ENCODE measurements at places on chromosomes 6 and 20.

DNA sequence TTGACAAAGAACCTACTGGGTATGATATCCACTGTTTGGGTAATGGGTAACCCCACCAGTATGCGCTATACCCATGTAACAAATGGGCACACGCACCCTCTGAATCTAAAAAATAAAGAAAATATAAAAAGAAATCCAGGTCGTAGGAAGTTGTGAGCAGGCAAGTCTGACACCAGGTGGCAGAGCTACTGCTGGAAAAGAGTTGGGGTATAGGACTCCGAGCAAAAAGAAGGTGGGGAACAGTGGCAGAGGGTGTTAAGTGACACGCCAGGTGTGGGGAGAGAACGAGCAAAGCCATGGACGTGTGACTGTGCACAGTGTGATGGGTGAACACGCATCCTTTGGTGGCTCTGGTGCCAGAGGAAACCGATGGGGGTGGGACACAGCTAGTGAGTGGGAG, 46.7 kb downstream of the NOX3 start:
- DNase-seq = no peak

DNA sequence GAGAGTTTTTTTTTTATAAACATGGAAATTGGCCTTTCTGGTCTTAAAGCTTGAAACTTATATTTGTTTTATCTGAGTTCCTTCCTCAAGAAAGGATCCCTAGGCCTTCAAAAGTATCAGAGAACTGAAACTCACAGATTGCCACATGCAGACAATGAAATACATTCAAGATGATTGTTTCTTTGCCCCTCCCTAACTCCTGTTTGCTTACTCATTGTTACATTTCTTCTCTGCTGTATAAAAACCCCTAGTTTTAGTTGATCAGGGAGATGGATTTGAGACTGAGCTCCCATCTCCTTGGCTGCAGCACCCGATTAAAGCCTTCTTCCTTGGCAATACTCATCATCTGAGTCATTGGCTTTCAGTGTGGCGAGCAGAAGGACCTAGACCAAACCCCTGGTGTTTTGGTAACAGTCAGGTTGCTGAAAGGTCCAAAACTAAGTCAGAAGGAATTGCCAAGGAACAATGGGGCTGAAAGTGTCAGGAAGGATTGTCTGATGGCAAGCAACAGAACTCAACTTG, 132.3 kb upstream of the SULF2 start:
- DNase-seq = no peak

- DNase-seq = no peak
Observed at GRCh38 chr20:17128206-17128605, 98.6 kb upstream of the PCSK2 start.

GRCh38 chr20:53883098-53883911, 187.1 kb downstream of the BCAS1 start:
- no peak for DNase-seq

DNA sequence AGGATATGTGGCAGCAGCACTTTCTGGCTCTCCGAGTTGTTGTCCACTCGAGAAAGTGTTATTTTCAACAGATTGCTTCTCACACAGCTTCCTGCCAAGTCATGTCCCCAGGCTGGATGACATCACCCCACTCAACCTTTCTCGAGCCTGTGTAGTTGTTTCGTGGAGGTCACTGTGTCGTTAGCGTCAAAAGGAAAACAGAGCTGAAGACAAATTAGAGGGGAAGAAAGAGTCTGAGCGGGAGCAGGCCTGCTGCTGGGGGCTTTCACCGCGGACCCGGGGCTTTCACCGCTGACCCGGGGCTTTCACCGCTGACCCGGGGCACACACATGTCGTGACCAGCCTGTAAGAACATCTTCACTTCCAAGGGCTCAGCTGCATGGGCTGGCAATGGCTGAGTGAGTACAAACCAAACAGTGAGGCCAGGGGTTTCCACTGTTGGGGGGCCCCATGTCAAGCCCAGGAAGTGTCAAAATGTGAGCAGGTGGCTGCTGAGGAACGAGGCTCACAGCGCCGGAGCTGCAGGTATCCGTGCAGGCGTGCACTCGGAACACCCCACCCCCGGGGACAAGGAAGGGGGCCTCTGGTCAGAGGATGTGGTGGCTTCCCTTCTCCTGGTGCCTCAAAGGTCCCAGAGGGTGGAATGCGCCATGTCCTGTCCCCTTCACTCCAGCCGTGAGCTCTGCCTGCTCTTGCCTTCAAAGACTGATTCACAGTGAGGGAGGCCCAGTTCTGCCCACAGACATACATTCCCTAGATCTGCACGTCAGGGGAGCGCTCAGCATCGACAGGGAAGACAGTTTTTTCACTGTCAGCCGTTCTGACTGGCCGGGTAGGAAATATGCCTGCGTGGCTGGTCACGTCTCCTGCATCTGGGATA, 365.9 kb downstream of the TAF4 start:
- DNase-seq = no peak

DNA sequence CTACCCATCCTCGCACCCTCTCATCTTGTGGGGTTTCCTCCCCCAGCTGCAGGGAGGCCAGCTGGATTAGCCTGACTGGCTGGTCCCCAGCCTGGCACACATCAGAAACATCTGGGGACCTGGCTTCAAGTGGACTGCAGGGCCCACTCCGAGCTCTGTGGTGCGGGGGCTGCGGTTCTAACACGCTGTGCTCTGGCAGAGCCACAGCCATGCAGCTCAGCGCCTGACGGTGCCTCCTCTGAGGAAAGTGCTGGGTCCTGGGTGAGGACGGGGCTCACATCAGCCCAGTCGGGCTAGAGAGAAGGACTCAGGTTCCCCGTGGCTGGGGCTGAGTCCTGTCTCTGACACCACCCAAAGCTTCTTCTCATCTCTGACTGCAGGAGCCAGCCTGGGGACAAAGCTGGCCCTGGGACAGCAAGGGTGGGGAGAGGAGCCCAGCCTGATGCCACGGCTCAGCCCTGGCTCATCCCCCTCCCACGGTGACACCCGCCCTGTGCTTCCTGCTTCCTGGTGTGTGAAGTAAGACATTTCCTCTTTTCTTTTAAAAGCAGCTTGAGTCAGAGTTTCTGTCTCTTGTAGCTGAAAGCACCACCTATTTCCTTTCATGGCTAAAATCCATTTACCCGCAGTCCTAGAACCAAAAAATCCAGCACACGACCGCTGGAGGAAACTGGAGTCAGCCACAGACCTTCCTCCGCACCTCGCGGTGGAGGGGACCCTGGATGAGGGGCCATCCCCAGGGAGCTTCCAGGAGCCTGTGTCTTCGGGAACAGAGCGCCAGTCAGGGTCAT, 127.4 kb upstream of the AFDN start:
- DNase-seq = peak; percentile 6

GRCh38 chr6:24720131-24720603, 1.2 kb upstream of the C6orf62 start:
- DNase-seq = peak; percentile 83

DNA sequence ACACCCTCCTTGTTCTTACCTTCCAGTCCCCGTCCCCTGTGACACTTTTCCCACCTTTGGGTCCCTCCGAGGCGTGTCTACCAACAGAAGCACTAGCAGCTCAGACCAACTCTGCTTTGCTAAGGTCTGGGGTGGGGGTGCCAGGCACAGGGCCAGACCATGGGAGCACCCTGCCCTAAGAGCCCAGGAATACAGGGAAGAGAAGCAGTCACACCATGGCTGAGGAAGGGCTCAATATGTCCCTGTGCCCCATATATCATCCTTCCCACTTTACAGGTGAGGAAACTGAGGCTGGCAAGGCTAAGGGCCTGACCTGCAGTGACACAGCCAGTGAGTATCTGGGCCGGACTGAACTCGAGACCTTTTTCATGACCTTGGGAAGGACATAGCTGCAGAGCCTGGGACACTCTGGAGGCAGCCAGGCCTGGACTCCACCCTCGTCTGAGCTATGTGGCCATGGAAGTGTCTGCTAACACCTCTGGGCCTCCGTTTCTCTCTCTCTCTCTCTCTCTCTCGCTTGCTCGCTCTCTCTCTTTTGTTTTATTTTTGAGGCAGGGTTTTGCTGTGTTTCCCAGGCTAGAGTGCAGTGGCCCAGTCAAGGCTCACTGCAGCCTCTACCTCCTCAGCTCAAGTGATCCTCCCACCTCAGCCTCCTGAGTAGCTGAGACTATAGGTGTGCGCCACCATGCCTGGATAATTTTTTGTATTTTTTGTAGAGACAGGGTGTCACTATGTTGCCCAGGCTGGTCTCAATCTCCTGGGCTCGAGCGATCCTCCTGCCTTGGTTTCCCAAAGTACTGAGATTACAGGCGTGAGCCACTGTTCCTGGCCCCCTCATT, 156.7 kb downstream of the GRM4 start:
- no peak for DNase-seq

GRCh38 chr6:64243618-64244017, 608.0 kb downstream of the PHF3 start:
- DNase-seq = no peak

DNA sequence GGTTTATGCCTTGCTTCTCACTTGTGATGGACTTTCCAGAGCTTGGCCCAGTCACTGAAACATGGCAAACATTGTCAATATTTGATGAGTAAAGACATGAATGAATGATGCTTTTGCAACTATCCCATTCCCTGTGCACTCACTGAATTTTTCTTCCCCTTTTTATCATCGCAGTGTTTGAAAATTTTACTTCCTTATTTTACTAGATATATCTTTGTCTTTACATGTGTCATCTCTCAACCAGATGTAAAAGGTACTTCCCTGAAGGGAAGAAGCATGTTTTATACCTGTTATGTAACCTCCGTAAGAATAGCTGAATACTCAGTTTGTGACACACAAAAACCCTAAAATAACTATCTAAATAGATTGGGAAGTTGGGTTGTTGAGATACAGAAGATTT, 544.7 kb upstream of the FLRT3 start:
- no peak for DNase-seq

DNA sequence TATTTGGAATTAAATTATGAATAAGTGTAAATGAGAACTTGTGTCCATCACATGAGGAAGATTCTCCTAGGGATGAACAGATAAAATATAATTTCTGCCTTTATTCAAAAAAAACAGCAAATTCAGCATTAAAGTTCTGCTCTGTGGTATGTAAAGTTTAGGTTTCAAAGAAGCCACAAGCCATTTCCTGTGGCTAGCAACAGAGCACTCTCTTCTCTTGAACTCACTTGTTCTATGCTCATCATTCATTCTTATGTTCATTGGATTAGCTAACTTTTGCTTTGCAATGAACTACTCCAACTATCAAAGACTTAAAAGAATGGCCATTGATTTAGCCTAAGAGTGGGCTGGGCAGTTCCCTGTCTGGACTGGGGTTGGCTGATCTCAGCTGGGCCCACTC, 20.8 kb upstream of the SNRPB2 start:
- DNase-seq = peak; percentile 59

DNA sequence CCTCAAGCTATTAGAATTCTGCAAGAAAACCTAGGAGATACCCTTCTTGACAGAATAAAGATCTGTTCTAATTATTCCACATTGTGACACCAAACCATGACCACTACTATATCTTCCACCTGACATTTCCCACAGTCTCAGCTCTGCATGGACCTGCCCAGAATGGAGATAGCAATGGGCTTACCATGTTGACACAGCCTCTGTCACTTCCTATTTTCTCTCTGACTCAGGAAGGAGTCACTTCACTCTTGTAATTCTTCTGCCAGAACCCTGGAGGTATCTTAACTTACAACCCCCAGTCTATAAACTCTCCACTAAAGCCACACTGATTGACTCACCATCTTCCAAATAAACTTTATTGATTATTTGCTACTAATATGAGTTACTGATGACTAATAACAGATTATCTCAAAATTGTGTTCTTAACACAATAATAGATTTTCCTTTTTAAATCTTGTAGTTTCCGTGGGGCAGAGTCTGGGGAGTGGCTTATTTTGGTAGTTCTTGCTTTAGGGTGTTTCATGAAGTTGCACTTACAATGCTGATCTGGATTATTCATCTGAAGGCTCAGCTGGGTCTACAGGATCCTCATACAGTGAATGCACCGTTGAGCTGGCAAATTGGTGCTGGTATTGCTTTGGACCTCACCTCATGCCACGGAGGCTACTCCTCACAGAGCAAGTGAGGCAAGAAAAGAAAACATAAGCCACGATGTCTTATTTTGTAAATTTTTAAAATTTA, 869.9 kb downstream of the KIF16B start:
- DNase-seq = no peak

DNA sequence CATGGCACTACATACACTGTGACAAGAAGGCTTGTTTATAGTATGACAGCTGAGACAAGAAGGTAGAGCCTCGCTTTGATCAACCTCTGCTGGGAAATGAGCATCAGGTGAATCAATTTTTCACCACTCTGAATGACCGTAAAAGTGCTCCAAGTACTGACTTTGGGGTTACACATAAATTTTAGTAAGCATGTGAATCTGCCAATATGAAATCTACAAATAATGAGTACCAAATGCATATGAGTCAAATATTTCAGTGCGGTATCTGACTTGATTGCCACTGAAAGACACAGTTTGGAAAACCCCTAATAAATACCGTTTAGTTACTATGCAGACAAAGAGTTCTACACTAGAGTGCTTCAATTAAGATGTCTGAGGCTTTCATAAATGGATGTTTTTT, 77.8 kb downstream of the ATG5 start:
- no peak for DNase-seq

- DNase-seq = peak; percentile 86
Observed at GRCh38 chr6:28981431-28981832, 23.7 kb downstream of the ZNF311 start.

DNA sequence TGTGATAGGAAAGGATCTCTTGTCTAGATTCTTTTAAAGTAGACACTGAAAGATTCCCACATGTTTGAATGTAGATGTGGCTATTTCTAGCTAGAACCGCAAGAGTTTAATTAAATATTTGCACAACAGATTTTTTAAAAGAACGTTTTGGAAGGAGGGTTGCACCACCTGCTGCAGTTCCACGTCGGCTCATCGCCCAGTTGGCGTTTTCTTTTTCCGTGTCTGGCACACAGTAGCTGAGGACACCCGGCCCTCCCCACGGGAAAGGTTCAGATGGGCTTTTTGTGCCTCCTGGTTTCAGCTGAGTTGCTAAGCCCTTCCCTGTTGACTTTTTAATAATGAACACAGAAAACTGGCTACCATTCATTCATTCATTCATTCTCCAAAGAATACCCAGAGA, 41.8 kb upstream of the DOK5 start:
- no peak for DNase-seq

GRCh38 chr6:165891320-165891719, 228.3 kb upstream of the PDE10A start:
- no peak for DNase-seq

DNA sequence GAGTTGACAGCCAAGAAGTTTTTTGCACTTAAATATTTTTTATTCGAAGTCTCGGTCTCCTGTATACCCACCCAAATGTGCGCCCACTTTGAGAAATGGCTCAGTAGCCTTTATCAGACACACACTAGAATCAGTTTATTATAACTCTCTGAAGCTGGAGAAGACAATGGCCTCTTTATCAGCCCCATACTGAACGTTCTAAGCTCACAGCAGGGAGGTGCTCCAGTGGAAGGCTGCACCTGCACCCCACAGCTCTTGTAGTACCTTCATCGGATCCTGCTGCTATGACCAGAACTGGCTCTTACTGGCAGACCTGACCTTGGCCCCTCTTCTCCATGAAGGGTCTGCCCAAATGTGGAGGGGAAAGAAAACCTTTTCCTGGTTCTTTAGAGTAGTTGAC, 165.0 kb upstream of the SCGN start:
- DNase-seq = no peak

GRCh38 chr6:119917186-119917585, 567.6 kb upstream of the MAN1A1 start:
- no peak for DNase-seq

GRCh38 chr20:39623584-39624234, 661.6 kb downstream of the DHX35 start:
- no peak for DNase-seq

GRCh38 chr6:10205120-10205519, 209.8 kb downstream of the TFAP2A start:
- DNase-seq = no peak
